ENCODE measurements at places on chromosomes 1 and 21.

DNA sequence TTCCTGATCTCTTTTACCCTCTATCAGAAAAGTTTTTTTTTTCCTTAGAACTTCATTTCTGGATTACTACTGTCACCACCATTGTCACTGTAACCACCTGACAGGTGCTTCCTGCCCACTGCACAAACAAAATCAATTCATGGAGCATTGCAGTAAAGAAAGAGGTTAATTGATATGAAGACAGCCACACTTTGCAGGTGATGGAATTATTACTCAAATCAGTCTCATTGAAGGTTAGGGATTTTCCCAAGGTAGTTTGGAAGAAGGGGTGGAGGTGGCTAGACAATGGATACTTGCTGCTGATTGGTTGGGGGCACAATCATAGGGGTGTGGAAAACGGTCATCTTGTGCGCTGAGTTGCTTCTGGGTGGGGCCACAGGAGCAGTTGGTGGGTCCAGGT is 230.8 kb upstream of the CACYBP start:
- no peak for DNase-seq

GRCh38 chr1:20565234-20565633 is 12.9 kb downstream of the FAM43B start:
- no peak for DNase-seq

DNA sequence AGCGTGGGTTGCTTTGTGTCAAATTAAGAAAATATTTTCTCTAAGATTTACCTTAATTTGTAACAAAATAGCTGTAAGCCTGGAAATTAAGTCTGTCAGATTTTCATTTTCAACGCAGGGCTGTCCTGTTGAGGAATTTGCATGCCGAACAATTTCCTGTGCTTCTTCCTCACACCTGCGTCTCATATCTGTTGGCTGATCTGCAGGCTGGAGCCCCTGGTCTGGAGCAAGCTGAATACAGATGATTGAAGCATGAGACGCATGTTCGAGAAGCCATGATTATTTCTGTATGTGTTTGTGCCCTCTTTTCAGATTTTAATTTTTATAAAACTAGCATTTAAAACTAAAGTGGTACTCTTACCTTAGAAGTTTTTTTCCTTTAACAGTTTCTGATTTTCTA is 9.8 kb downstream of the MIXL1 start:
- DNase-seq = no peak

GRCh38 chr1:150210091-150210490 is 25.8 kb downstream of the ANP32E start:
- DNase-seq = no peak

DNA sequence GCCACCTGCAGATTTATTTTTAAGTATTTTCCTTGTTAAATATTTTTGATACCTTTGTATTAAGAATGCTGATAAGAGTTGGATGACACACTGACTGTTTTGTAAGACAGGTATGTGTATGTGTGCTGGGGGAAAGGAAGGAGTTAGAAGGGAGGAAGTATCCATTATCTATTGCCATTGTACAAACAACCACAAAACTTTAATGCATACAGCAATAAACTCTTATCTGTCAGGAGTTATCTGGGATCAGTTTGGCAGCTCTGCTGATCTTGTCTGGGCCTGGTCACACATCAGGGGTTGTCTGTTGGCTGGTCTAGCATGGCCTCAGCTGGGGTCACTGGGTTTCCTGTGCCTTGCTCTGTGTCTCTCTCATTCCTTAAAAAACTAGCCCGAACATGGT is 423.9 kb upstream of the USP24 start:
- no peak for DNase-seq

GRCh38 chr1:93093332-93094006 is 14.4 kb downstream of the MTF2 start:
- no peak for DNase-seq

DNA sequence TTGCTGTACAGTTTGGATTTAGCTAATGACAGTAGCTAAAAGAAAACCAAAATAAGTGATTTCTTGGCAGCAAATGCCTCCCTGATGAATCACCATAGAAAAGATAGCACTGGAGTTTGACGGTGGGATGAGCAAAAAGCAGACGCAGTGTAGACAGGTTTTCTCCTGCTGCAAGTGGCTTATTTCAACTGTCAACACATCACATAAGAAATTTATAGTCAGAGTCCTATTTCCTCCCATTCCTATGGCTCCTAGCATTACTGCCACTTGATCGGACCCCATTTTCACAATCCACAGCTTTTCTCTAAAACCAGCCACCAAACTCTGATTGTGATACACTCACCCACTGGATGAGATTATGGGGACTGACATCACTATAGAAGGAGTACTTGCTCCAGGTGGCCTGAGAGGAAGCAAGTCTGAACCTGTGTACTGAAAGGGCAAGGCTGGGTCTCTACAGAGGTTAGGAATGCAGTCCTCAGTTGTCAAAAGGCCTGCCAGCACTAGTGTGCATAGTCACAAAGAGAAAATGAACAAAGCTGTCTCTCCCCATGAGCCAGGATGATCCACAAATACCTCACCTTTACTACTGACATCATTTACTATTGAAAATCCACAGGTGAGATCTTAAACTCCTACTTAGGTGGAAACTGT is 359.8 kb downstream of the LTN1 start:
- DNase-seq = no peak

DNA sequence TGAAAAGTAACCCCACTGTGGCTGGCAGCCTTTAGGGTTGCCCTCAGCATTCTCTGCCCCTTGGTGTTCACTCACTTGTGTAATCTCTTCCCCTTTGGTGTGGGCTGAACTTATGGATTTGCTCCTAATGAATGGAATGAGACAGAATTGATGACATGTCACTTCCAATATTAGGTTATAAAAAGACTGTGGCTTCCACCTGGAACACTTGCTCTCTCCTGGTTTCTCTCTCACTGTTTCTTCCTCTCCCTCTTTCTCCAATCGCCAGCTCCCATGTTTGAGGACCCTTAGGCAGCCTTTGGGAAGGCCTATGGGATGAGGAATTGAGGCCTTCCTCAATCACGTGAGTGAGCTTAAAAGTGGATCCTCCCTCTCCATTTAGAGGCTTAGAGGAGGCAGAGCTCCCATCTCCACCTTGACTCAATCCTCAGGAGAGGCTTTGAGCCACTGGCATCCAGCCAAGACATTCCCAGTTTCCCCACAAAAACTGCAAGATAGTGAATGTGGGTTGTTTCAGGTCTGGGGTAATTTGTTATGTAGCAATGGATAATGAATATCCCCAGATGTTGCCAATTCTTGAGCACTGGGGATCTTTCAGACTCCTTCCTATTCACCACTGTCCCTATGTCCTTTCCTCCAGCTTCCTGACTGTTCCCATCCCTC is 95.5 kb upstream of the CD34 start:
- no peak for DNase-seq

DNA sequence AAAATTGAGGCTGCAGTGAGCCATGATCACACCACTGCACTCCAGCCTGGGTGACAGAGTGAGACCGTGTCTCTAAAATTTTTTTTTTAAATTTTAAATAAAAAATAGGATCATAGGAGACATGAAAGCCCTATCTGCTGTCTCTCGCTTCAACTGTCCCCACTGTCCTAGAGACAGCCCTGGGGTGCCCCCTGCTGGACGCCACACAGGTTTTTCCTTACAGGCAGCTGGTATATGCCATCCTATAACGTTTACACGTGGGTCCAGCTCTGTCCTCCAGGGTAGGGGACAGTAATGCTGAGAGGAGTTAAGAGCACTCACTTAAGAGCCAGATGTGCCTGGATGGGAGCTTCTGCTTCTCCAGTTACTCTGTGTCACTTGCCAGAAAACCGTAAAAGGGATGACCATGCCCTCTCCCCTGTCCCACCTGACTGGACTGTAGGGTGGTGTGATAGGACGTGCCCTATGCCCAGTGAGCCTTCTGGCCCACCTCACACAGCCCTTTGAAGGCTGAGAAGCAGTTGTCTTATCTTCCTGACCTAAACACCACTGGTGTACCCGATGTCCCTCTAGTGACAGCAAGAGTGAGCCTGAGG is 8.5 kb downstream of the FBXO2 start:
- DNase-seq = peak; percentile 58

- DNase-seq = no peak
Observed at GRCh38 chr1:175885326-175885725, 141.9 kb upstream of the TNR start.

GRCh38 chr1:176466514-176466913 is 3.5 kb downstream of the PAPPA2 start:
- DNase-seq = peak; percentile 19

- DNase-seq = no peak
Observed at GRCh38 chr1:55305735-55306134, 90.6 kb upstream of the USP24 start.

DNA sequence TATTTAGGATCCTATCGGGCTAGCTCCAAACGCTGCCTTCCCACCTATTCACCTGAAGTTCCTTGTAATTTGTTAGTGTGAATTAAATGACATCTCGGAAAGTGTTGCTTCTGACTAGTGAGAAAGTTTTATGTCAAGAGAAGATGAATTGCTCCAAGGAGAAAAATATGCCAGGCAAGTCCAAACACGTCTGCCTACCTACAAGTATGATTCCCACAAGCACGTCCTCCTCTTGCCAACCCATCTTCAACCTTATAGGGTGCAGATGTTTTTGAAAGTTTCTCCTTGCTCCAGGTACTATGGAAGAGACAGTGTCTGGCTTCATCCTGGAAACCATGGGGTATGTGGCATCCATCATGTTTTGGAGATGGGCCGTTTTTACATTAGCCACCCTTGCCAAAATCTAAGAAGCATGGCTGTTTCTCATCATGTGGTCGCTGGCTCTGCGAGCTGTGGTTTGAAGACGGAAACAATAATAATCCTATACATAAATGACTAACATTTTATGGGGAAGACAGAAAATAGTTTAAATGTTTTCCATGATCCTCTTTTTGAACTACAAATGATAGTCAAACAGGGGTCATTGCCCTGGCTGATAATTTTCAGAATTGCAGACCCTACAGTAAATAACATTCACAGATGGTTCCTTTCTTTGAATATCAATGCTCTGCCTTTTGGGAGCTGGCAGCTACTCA is 505.8 kb downstream of the SMYD3 start:
- DNase-seq = no peak

GRCh38 chr1:175539986-175540385 is 203.4 kb downstream of the TNR start:
- DNase-seq = no peak

DNA sequence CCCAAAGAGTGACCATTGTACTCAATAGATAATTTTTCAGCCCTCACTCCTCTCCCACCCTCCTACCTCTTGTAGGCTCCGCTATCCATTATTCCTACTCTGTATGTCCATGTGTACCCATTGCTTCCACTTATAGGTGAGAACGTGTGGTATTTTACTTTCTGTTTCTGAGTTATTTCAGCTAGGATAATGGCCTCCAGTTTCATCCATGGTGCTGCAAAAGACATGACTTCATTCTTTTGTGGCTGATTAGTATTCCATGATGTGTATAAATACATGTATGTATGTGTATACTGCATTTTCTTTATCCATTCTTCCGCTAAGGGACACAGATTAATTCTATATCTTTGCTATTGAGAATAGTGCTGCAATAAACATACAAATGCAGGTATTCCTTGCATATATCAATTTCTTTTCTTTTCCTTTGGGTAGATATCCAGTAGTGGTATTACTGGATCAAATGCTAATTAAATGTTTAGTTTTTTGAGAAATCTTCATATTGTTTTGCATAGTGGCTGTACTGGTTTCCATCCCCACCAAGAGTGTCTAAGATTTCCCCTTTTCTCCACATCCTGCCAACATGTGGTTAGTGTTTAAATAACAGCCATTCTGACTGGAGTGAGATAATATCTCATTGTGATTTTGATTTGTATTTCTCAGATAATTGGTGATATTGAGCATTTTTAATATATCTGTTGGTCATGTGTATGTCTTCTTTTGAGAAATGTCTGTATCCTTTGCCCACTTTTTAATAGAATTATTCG is 4.9 kb downstream of the LY9 start:
- no peak for DNase-seq

- no peak for DNase-seq
Observed at GRCh38 chr1:61109158-61109557, 26.8 kb downstream of the NFIA start.

DNA sequence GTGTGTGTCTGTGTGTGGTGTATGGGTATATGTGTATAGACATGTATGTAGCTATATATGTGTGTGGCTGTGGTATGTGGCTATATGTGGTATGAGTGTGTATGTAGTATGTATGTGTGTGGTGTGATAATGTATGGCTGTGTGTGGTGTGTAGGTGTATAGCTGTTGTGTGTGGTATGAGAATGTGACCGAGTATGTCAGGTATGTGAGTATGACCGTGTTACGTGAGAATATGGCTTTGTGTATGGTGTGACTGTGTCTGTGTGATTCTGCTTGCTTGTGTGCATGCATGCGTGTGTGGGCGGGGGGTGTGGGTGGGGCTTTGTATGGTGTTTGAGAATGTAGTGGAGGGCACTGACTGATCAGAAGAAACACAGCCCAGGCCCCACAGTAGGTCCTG is 3.5 kb downstream of the ZNF691 start:
- no peak for DNase-seq

DNA sequence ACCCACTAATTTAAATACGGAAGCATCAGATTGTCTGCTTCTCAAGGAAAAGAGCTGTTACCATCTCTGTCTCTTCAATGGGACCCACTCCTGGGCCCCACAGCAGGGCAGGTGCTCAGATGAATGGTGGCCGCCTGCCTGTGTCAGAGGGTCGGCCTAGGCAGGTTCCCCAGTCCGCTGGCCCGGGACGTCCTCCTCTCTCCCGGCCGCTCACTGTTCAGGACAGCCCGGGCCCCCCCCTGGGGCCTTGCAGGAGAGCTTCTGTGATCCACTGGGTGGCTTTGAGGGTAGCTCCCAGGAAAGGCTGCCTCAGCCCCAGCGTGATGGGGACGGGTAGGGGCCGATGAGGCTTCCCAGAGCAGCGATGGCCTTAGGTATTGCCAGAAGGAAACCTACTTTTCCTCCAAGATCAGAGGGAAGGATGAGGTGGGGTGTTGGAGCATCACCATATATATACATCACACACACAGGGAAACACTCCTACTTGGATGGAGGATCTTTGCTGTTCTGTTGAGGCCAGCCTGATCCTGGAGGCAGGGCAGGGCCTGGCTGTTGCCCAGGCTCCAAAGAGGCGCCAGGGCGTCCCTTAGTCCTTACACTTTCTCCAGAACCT is 231.3 kb downstream of the SDCCAG8 start:
- no peak for DNase-seq

DNA sequence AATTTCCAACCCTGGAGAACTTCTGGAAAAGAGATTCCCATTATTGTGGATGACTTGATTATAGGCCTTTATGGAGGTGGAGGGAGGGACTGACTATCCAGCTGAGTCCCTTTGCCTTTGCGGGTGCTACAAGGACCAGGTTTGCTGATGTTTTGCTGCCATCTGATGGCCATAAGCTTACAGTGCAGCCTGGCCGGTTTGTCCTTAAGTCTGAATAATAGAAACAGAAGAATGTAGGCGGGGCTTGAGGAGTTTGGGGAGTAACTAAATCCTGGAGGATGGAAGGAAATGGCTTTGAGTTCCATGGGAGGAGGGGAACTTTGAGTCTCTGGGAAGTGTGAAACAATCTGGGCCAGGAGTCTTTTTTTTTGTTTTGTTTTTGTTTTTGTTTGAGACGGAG is 55.7 kb upstream of the CD1D start:
- DNase-seq = peak; percentile 91

DNA sequence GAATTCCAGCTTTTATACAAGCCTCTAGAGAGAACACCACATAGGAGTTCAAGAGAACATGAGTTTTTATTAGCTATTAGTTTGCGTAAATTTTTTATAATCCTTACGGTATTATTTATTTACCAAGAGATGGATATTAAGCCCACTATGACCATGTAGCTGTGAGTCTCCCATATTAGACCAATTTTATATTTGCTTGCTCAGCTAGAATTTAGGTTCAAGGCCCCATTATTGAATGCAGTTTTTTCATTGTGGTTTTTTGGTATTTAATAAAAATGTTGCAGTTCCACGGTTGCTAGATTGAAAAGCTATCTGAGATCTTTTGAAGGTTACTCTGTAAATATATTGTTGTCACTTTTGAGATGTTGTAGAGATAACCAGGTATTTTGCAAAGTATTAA is 2.9 kb downstream of the PPP1R8 start:
- no peak for DNase-seq

Data from A549 (cell line).